ENCODE measurements at places on chromosomes 5 and 9.

GRCh38 chr5:79898611-79899010, 92.5 kb downstream of the MTX3 start:
- DNase-seq, result no peak

DNA sequence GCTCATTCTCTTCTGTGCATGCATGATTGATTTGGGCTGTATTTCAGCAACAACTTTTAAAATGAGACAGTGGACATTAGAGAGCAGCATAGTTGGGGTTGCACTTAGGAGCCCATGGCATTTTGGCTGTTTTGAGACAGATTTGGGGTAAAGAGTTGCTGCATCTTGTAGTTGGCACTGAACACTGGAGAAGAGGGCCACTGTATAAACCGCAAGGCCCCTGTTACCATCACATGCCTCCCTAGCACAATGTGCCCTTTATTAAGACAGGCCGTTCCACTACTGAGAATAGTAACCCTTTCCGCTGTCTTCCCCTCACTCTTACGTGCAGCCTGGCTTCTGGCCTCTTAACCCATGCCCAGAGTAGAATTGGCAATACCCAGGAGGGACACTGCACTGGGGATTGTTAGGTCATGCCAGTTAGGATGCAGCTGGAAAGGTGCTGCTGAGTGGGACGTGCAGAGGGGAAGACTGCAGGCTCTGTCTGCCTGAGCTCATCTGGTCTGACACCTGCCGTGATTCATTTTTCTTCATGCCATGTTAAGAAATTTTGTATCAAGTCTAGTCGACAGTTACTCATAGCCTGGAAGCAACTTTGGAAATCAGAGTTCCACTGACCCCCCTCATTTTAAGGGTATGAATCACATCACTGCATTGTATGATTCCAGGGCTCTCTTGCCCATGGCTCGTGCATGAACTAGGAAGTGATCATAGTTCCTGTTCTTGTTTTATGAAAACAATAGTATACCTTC, 146.9 kb upstream of the DMRT1 start:
- DNase-seq, result no peak

GRCh38 chr5:60056191-60056590, 162.7 kb upstream of the PDE4D start:
- no peak for DNase-seq

DNA sequence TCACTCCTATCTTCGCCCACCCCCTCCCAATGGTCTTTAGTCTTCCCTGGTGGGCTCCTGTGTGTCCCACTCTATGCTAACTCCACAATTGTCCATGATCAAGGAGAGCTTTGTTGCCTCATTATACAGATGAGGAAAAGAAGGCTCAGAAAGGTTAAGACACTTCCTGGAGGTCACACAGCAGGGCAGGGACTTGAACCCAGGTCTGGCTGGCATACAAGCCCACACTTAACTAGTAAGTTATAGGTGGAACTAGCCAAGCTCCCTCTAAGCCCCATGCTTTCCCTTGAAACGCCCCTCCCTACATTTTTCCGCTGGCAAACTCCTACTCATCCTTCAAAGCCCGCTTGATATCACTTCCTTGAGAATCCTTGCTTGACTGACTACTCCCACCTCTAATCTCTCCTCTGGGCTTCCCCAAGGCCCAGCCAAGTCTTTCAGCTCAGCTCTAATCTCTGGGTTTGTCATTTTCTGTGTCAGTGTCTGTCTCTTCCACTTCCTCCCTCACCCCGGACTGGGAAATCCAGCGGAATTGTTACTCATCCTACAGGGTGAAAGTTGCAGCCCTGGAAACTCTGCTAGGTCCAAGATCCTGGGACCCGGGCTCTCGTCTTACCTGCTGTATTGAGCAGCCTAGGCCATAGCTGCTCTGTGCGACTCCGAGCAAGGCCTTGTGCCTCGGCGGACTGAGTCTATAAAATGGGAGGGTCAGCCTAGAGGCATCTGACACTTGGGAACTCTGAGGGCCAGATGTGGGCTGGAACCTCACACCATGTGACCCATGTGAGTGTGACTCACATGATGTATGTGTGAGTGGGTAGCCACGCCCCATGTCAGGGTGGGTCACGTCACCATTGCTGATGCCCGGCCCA, 144.5 kb downstream of the GAPVD1 start:
- DNase-seq, result no peak

GRCh38 chr5:14996997-14997396, 125.4 kb upstream of the ANKH start:
- no peak for DNase-seq

DNA sequence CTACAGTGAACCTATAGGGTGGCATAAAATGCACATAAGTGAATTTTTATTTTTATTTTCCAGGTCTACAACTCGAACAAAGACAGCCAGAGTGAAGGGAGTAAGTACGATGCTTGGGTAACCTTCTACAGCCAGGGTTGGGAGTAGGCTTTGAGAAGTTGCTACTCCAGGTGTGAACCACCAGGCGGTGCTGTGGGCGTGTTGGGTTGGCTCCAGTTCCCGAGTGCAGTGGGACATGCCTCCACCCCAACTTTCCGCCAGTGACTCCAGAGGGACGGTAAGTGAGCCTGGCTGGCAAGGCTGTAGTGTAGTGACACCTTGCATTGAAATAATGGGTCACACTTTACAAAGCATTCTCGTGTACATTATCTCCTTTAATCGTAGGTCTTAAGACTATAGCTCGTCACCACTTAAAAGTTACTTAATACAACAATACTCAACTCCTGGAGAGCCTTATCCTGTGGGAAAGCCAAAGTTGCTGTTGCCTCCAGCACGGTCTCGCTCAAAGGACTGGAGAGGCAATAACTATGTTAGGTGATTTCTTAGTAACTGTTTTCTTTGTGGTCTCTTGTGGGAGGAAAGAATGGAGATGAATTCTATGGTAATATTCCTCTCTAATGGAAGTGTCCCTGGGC, 244.0 kb downstream of the ARHGAP26 start:
- no peak for DNase-seq

All from omental fat pad (tissue), 4 donors.